ENCODE measurements at places on chromosomes 2 and 18. TPM values are rescaled to one million over a fixed set of nuclear protein-coding genes. Genes with fewer than 3 reads are reported as not detected.

ZNF396 gene
- total RNA-seq: 0.92 TPM

DNA sequence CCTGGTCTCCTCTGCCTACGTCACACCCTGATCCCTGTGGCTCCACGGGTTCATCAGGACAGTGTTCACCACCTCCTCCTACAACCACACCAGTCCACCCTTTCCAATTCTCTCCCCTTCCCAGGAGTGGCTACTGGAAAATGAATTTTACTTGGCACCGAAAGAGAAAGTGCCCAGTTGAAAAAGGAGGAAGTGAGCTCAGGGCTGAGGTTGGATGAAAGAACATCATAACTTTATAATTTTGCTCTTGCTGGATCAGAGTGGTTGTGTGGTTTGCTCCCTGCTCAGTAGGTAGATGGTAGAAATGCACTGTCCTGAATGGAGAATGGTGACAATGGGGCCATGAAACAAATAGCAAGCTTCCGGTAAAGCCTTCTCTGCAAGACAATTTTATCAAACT lies 140.3 kb upstream of the DDX18 start:
- H3K27ac ChIP-seq: no peak overlapping the region
- H3K4me1 ChIP-seq: no peaks in the 10 kb centered on the region

GRCh38 chr2:105378921-105379383 lies 19.9 kb downstream of the FHL2 start:
- no peaks in the 10 kb centered on the region for H3K36me3 ChIP-seq
- peaks cover 95% of the 10 kb centered on the region for H3K4me1 ChIP-seq
- no peak for DNase-seq

DNA sequence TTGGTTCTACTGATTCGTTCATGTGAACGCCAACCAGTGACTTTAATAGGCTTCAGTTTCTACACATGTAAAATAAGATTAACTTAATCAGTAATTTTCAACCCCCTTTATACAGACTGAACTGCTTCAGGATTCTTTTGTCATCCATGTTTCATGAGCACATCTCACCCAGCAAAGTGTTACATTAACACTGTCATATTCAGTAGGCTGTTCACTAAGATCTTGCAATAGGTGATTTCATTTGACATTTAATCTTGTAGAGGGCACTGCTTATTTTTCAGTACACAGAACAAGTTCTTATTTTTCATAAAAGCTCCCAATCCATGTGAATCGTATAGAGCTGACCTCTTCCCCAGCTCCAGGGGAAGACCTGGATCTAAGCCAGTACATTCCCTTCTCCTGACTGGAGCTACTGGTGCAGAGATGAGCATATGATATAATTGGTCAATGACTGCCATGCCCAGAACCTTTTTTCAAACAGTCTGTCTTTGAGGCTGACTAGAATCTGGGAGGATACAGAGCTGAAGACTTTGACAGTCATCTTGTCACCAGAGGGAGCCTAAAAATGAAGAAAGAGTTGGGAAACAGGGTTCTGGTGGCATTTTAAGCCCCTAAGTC lies 72.2 kb upstream of the CHRNA1 start:
- H3K4me1 ChIP-seq: peaks cover 9% of the 10 kb centered on the region
- no peak for DNase-seq
- H3K27ac ChIP-seq: no peak overlapping the region
- no peaks in the 10 kb centered on the region for H3K36me3 ChIP-seq
- H3K27me3 ChIP-seq: no peaks in the 10 kb centered on the region

DNA sequence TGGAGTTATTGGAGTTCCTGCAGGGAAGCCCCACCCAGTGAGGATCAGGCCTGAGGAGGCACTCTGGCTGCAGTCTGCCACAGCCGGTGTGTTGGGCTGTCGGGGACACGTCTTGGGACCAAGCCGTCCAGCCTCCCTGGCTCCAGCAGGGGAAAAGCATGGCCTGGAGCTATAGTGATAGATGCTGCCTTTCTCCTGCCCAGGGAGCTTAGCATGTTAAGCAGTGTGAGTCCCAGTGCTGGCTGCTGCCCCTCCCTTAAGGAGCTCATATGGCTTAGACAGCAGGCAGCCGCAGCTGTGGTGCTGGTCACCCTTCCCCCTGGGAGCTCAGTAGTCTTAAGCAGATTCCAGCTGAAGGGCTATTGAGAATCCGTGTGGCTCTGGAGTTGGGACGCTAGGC lies 78.9 kb downstream of the CERS6 start:
- no peak for DNase-seq
- peaks cover 10% of the 10 kb centered on the region for H3K4me1 ChIP-seq
- H3K27me3 ChIP-seq: no peaks in the 10 kb centered on the region
- H3K4me3 ChIP-seq: no peak overlapping the region

IL37 gene
- total RNA-seq: not detected

SPP2 gene
- total RNA-seq: not detected

DNA sequence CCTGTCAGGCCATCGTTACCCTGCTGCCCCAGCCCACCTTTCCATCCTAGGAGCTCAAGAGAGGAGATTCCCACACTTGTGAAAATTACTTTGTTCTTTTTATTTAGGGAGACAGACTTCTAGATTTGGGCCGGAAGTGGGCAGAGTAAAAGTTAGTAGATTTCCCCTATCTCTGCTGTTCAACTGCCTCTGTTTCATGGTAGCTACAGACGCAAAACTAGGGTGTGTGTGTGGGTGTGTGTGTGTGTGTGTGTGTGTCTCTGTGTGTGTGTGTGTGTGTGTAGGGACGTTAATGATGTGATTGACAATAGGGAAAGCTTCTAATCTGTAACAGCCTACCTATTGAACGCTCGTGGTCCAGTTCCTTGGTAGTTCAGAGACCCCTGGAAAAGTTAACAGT lies 438 bp downstream of the PSMA8 start:
- no peaks in the 10 kb centered on the region for H3K27me3 ChIP-seq
- no peaks in the 10 kb centered on the region for H3K36me3 ChIP-seq
- no peak overlapping the region for H3K4me3 ChIP-seq
- H3K27ac ChIP-seq: no peak overlapping the region
- H3K4me1 ChIP-seq: no peaks in the 10 kb centered on the region
- DNase-seq: no peak

GRCh38 chr2:70771446-70771845 lies 3.4 kb upstream of the ADD2 start:
- H3K36me3 ChIP-seq: no peaks in the 10 kb centered on the region
- H3K27me3 ChIP-seq: peaks cover 29% of the 10 kb centered on the region
- no peak overlapping the region for H3K27ac ChIP-seq
- DNase-seq: no peak
- H3K4me1 ChIP-seq: peaks cover 7% of the 10 kb centered on the region

DNA sequence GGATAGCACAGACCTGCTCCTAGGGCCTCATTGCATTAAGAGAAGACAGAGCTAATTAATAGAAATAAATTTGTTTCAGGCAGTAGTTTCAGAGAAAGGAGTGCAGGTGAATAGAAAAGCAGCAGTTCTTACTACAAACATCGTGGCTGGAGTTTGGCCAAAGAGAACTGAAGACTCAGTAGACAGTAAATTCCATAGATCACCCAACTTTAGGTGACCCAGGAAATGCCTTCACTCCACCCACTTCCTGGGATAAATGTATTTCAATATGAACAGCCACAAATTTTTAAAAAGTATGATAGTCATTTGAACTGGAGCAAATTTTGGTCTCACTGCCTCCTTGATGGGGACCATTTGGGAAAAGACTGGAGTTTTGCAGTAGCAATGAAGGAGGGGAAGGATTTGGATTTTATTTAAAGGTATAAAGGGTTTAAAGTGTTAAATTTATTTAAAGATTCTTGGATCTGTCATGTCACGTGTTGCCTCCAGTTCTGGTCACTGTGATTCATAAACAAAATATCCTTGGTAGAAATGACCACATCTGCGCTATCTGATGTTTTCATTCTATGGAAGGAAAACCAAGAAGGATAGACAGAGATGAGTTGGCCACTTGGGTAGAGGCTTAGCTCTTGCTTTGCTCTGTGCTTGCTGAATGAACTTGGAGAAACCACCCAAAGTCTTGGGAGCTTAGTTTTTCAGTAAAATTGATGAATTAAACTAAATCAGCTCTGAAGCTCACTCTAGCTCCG lies 390.2 kb downstream of the THSD7B start:
- no peaks in the 10 kb centered on the region for H3K4me1 ChIP-seq
- no peak overlapping the region for H3K27ac ChIP-seq
- no peak overlapping the region for H3K4me3 ChIP-seq
- no peaks in the 10 kb centered on the region for H3K27me3 ChIP-seq
- no peak for DNase-seq
- H3K36me3 ChIP-seq: no peaks in the 10 kb centered on the region

- no peak overlapping the region for H3K4me3 ChIP-seq
- no peaks in the 10 kb centered on the region for H3K36me3 ChIP-seq
- H3K27ac ChIP-seq: no peak overlapping the region
- no peak for DNase-seq
Measured at GRCh38 chr2:96117701-96118588, 1.6 kb upstream of the ADRA2B start.

SERPINB11 gene
- not detected for total RNA-seq

DNA sequence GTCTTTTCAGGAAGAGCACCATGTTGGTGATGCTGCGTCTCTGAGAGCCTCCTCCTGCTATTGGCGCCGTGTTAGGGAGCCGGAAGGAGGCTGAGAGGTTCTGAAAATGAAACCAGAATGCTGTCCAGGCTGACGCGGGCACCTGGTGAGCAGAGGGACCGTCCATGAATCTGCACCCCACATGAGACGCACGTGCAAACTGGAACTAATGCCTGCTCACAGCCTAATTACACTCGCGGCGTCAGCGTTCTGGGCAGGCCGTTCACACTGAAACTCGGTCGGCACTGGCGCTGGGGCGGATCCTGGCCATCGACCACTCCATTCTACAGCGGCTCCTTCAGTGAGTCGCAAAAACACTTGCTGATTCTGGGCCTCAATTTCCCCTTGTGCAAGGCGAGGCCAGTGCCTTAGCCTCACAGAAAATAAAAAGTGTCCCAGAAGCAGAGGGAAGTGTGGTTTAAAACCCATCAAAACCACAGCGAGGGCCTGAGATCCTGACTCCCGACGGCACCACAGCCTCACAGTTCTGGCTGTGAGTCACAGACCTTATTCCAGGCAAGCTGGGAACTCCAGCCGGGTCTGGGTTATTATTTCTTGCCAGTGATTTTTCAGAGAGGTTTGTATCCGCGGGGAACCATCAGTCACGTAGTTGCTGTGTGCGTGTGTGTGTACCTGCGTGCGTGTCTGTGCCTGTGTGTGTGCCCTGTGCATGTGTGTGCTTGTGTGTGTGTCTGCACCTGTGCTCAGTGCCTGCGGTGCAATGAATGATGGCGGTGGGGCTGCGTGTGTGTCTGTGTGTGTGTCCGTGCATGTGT lies 49.1 kb upstream of the CTDP1 start:
- H3K36me3 ChIP-seq: no peaks in the 10 kb centered on the region
- H3K27me3 ChIP-seq: no peaks in the 10 kb centered on the region
- DNase-seq: no peak
- H3K4me3 ChIP-seq: no peak overlapping the region

PARD3B gene
- 15.5 TPM for total RNA-seq

- H3K4me3 ChIP-seq: no peak overlapping the region
- no peak overlapping the region for H3K27ac ChIP-seq
- H3K36me3 ChIP-seq: no peaks in the 10 kb centered on the region
Measured at GRCh38 chr2:32538735-32539134, 89.1 kb upstream of the TTC27 start.

GPR35 gene
- total RNA-seq: 0.92 TPM

ANKRD30BL gene
- not detected for total RNA-seq

DYNAP gene
- total RNA-seq: not detected

DNA sequence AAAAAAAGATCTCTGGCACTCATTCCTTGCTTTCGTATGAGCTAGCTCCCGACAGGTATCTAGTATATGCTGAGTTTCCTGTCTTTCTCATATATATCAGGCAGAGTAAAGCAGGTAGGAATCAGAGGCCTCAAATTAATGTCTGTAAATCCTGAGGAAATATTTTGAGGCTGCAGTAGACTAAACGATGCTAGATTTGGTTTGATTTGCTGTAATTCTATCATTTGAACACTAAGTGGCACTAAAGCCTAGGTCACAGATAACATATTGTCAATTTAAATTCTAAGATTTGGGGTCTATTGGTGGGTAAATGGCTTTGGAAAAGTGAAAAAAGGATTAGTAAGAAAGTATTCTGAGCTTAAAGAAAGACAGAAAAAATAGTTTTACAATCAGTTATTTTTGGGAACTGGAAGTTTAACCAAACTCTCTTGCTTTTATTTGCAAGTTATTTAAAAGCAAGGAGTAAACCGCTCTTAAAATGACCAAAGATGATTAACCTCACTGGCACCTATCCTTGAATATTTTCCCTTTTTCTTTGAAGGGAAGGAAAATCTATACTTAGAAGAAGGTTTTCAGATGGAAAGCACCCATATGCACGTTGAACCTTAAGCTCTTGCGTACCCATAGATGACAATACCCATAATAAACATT lies 37.6 kb upstream of the SLC4A10 start:
- H3K4me3 ChIP-seq: no peak overlapping the region
- no peaks in the 10 kb centered on the region for H3K4me1 ChIP-seq
- H3K27me3 ChIP-seq: no peaks in the 10 kb centered on the region
- no peak for DNase-seq
- no peak overlapping the region for H3K27ac ChIP-seq

- H3K27me3 ChIP-seq: no peaks in the 10 kb centered on the region
- DNase-seq: no peak
- H3K4me3 ChIP-seq: no peak overlapping the region
- H3K36me3 ChIP-seq: no peaks in the 10 kb centered on the region
Measured at GRCh38 chr2:108297436-108298141, 8.9 kb downstream of the SULT1C2 start.

DNA sequence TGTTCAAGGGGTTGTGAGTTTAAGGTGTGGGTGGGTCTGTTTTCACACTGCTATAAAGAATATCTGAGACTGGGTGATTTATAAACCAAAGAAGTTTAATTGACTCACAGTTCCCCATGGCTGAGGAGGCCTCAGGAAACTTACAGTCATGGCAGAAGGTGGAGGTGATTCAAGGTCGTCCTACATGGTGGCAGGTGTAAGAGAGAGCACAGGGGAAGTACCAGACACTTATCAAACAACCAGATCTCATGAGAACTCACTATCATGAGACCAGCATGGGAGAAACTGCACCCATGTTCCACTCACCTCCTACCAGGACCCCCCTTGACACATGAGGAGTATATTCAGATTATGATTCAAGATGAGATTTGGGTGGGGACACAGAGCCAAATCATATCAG lies 38.0 kb downstream of the RHBDD1 start:
- no peak overlapping the region for H3K27ac ChIP-seq
- no peaks in the 10 kb centered on the region for H3K36me3 ChIP-seq
- H3K4me1 ChIP-seq: no peaks in the 10 kb centered on the region
- DNase-seq: no peak

CCDC68 gene
- total RNA-seq: 6.0 TPM

- H3K27ac ChIP-seq: no peak overlapping the region
- H3K27me3 ChIP-seq: peaks cover 22% of the 10 kb centered on the region
- no peaks in the 10 kb centered on the region for H3K4me1 ChIP-seq
- DNase-seq: no peak
Measured at GRCh38 chr2:230847883-230848388, 16.8 kb upstream of the ITM2C start.

- no peak for DNase-seq
- H3K27ac ChIP-seq: peak overlapping the region; percentile 98
- no peaks in the 10 kb centered on the region for H3K27me3 ChIP-seq
- H3K4me1 ChIP-seq: peaks cover 7% of the 10 kb centered on the region
- no peaks in the 10 kb centered on the region for H3K36me3 ChIP-seq
Measured at GRCh38 chr2:159711562-159712142, 654 bp upstream of the MARCHF7 start.
